Upper lobe of left lung (tissue), 6 donors: ENCODE measurements at places on chromosomes 16 and 17. TPM values are rescaled to one million over a fixed set of nuclear protein-coding genes. Genes with fewer than 3 reads are reported as not detected.

Gene KRTAP1-5
- not detected for total RNA-seq

DNA sequence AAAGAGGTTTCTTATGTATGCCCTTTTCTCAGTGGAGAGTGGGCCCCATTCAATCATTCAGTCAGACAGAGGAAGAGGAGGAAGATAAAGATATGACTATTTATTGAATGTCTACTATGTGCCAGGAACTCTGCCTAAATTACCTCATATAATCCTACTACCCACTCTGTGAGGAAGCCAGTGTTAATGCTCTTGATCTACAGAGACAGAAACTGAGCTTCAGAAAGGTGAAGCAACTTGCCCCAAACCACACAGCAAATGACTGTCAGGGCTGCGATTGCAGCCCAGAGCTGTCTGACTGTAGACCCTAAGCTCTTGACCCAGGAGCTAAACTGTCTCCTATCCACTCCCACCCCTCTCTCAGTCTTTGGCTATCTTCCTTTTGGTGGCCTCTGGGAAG is 8.4 kb downstream of the SRCIN1 start:
- H3K27me3 ChIP-seq: peaks cover 15% of the 10 kb centered on the region
- no peaks in the 10 kb centered on the region for H3K4me1 ChIP-seq
- no peak overlapping the region for H3K4me3 ChIP-seq

Gene KRTAP9-4
- not detected for total RNA-seq

- no peak overlapping the region for H3K4me3 ChIP-seq
- H3K36me3 ChIP-seq: peaks cover 86% of the 10 kb centered on the region
- peak; percentile 79 for DNase-seq
- no peaks in the 10 kb centered on the region for H3K27me3 ChIP-seq
Observed at GRCh38 chr17:21302711-21303425, 18.4 kb downstream of the MAP2K3 start.

DNA sequence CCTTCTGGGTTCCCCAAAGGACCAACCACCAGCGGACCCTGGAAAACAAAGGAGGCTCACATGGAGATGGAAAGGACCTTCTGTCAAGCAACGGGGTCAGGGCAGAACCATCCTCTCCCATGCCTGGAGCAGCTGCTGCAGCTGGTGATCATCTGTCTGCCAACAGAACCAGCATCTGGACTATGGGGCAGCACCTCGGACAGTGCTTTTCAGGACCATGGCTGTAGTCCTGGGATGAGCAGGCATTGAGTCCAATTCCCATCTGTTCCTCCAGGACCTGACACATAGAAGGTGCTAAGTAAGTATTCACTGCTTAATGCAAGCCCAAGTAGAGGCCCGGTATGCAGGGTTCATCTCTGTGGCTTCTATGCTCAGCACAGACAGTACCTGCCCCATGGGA is 304.7 kb downstream of the XYLT1 start:
- H3K36me3 ChIP-seq: no peaks in the 10 kb centered on the region
- no peak for DNase-seq

GRCh38 chr16:54096607-54097006 is 190.0 kb downstream of the IRX3 start:
- no peak for DNase-seq
- no peaks in the 10 kb centered on the region for H3K36me3 ChIP-seq
- H3K4me3 ChIP-seq: no peak overlapping the region
- no peaks in the 10 kb centered on the region for H3K27me3 ChIP-seq

GRCh38 chr16:58258326-58258725 is 36.5 kb downstream of the PRSS54 start:
- no peaks in the 10 kb centered on the region for H3K36me3 ChIP-seq
- H3K27me3 ChIP-seq: no peaks in the 10 kb centered on the region
- no peak overlapping the region for H3K4me3 ChIP-seq
- H3K27ac ChIP-seq: no peak overlapping the region
- H3K4me1 ChIP-seq: no peaks in the 10 kb centered on the region

DNA sequence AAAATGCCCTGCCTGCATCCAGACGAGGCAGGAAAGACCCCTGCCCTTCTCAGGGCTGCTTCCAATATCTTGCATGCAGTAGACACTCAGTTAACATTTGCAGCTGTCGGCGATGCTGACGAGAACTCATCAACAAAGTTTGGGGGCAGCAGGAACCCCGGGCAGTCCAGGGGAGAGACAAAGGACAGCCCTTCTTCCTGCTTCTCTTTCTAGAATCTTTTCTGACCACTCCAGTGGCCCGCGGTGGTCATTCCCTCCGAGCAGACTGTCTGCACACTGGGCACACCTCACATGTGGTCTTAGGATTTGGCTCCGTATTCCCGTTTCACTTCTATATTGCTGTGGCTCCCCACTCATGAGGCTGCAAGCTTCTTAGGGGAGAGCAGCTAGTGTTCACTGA is 31.0 kb upstream of the MFSD6L start:
- no peaks in the 10 kb centered on the region for H3K4me1 ChIP-seq
- H3K27me3 ChIP-seq: no peaks in the 10 kb centered on the region
- DNase-seq: no peak
- no peak overlapping the region for H3K27ac ChIP-seq
